NCI-H69 (cell line): ENCODE measurements at places on chromosomes 7 and 10.

DNA sequence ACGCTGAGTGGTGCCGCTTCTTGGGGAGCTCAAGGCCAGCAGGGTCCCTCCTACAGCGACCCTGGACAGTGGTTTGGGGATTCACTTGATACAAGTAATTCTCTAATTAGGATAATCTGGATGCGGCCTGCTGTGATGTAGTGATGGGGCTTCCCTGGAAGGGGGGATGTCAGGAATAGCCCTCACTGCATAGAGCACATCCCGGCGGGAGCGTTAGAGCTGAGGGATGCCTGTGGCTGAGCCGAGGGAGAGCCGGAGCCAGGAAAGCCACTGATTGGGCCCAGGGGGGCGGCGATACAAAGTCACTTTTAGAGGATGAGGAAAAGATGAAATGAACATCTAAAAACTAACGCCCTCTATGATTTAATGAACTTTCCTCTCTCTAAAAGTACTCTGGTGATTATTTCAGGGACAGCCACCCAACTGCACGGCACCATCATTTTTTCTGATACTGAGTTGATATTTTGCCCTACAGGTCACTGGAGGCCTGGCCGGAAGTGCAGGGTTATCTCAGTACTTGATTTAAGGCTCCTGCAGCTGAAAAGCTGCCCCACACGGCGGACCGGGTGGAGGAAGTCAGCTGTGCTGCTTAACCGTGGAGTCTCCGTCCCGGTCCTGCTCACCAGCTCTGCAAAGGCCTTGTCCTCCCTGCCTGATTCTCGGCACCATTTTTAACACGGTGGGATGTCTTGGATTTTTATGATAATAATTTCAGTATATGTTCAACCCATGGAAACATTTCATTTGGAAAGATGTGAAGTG lies 518.8 kb downstream of the DNAJB6 start:
- no peak for DNase-seq

DNA sequence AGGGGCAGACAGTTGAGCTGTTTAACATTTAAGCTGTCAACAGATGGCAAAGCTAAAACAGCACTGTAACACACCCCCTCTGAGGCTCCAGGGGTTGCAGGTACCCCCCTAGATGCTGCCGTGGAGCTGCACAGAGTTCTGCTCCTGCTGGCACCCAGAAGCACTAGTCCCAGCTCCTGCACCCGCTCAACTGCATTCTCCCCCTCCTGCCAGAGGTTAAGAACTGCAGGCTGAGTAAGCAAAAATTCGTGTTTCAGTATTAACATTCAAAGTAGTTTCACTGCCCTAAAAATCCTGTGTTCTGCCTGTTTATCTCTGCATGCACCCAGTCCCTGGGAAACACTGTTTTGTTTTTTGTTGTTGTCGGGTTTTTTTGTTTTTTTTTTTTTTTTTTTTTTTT lies 790.8 kb upstream of the KCND2 start:
- peak; percentile 85 for DNase-seq

DNA sequence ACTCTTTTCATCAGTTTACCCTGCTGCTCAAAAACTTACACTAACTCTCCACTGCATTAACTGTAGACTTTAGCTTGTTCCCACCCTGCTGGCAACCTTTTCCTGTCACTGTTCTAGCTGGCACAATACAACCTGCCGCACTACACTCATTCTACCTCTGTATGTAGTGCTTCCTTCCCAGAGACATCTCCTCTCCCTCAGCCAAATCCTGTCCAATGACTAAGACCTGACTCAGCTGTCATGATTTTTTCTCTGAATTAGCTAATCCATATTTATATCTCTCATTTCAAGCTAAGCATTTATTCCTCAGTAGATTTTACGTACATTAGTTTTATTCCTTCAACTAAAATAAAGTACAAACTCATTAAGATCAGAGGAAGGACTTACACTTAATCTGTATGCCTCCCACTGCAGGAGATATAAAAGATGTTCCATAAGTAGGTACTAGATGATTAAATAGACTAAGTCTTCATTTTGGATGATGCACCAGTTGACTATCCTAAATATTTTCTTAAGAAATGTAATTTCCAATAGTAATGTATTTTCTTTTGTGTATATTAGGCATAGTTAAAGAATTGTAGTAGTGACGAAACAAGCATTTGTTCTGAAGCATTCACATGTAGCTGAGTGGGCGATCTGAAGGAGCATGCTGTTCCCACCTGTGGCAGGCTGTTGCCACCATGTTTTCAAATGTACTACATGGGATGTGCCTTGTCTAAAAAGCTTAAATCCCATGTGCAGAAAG lies 189.1 kb downstream of the SKAP2 start:
- DNase-seq: peak; percentile 24

- peak; percentile 70 for DNase-seq
These were observed 129.0 kb downstream of the HERPUD2 start for GRCh38 chr7:35565927-35566326.

DNA sequence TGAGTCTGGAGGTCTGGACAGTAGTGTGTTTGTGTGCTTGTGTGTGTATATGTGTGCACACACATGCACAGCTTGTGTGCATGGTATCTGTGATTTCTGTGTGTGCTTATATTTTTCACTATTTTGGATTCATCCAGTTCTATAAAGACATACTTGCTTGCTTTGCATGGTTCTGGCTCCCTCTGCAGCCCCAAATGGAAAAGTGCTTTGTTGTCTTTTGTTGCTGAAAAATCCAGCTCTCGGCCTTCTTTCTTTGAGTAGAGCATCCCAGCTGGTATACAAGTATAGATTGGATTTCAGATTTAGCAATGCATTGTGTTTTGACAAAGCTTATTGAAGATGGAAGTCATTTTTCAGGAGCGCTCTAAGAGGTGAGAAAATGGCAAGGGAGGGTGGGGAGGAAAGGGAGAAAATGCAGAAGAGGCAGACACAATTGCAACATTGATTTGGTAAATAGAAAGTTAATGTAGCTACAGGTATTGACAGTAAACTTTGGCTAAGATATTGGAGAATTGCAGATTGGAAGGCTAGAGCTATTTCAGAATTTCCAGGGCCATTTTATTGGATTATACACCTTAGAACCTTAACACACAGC lies 333.9 kb downstream of the AUTS2 start:
- peak; percentile 84 for DNase-seq

- no peak for DNase-seq
These were observed 1.2 kb downstream of the UBE3C start for GRCh38 chr7:157139810-157140510.

DNA sequence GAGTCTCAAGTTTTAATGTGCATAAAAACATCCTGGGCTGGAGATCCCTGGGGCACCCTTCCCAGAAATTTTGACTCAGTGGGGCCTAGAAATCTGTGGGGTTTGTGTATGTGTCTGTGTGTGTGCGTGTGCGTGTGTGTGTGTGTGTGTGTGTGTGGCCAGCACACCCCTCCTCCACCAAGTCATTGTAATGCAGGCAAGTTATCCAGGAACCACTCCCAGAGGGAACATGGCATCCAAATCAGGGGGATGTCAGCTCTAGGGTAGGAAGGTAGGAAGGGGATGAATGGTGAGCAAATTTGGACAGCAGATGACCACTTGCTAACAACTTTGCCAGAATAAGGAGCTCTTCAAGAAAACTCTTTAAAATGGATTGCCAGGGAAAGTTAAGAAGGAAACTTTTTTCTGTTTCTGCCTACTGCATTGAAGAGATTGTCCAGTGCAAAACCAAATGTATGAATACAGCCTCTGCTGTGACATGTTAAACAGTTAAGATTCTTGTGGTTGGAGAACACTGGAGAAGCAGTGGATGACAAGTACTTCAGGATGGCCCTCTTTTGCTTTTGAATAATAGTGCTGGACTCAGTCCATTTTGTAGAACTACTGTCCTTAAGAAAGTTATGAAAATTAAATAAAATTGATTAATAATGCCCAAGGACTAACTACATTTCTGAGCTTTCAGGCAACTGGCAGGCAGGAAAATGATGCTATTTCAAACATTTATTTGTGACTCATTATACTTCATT lies 12.3 kb downstream of the STAMBPL1 start:
- DNase-seq: no peak

DNA sequence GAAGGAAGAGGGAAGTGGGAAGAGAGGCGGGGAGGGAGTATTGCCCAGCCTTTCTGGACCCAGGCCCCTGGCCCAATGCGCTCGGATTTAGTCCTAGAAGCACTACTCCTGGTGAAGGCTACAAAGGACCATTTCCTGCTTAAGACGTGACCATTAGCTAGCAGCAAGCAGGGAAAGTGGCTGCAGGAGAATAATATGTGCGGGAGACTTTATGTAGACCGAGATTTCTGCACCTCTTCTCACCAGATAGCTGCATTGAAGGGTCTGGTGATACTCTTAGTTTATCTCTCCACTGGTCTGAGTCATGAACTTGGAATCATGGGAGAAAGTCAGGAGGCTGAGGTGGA lies 3.1 kb downstream of the VAX1 start:
- DNase-seq: no peak

- DNase-seq: peak; percentile 42
These were observed 4.1 kb downstream of the LBX1 start for GRCh38 chr10:101224910-101225823.

- no peak for DNase-seq
These were observed 89.0 kb downstream of the RSU1 start for GRCh38 chr10:16728266-16728665.

DNA sequence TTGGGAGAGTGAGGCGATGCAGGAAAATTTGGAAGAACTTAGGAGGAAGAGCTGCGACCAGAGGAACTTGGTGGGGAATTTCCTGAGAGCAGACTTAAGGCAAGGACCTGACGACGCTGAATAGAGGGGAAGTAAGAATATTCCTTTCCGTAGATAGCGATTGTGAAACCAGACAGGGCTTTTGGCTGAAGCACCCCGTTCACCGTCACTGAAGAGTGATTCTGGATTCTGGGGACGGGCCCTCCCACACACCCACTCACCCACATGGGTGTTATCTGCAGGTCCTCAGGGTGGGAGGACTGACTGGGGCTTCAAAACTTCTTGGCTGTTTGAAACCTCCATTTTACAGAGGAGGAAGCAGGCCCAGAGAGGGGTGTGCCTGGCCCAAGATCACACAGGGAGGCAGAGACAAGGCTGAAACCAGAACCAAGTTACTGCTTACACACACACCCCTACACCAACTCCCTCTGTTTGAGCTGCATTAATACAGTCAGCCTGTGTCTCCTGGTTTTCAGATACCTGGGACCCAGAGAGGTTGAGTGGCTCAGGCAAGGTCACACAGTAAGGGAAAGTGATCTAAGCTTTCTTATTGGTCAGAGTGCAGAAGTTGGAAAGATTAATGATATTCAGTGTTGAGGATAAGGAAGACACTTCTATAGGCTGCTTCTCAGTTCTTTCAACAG lies 37.2 kb upstream of the CDH23 start:
- no peak for DNase-seq

- DNase-seq: no peak
These were observed 140.4 kb upstream of the NPY start for GRCh38 chr7:24143547-24143946.

GRCh38 chr10:31582365-31583052 lies 263.5 kb downstream of the ZEB1 start:
- peak; percentile 8 for DNase-seq

DNA sequence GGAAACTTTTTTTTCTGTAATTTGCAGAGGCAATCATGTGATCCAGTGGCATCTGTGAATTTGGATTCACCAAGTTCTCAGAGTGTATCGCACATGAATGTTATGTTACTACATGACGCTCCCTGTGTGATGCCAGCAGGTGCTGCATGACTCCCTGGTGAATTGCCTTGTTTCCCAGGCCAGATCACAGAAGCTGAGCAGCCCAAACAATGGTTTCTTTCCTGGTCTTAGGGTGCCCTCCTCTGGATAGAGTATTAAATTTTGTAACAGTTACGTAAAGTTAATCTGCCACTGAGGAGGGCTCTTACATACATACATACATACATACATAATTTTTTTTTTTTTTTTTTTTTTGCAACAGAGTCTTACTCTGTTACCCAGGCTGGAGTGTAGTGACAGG lies 3.6 kb downstream of the ZSCAN21 start:
- peak; percentile 85 for DNase-seq

- peak; percentile 82 for DNase-seq
These were observed 34.1 kb upstream of the TSPAN33 start for GRCh38 chr7:129110258-129110981.

GRCh38 chr10:89646889-89647657 lies 2.0 kb upstream of the PANK1 start:
- no peak for DNase-seq

- DNase-seq: no peak
These were observed 40.7 kb downstream of the OGDH start for GRCh38 chr7:44646921-44647636.

- DNase-seq: no peak
These were observed 2.1 kb downstream of the ENTPD7 start for GRCh38 chr10:99661377-99661763.

DNA sequence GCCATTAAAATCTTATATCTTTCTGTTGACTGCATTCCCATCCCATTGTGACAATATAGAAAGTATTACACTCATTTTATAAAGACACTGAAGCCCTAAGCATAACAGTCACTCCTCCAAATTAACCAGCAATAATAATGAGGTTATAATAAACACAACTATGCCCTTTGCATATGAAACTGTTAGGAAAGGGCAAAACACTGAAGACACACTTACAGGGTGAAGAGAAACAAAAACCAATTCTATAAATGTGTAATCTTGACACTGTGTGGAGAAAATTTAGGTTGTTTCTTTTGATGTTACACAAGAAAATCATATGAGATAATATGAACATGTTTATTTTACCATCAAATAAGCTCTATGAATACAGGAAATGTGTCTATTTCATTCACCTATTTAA lies 14.0 kb upstream of the GPR37 start:
- DNase-seq: no peak

DNA sequence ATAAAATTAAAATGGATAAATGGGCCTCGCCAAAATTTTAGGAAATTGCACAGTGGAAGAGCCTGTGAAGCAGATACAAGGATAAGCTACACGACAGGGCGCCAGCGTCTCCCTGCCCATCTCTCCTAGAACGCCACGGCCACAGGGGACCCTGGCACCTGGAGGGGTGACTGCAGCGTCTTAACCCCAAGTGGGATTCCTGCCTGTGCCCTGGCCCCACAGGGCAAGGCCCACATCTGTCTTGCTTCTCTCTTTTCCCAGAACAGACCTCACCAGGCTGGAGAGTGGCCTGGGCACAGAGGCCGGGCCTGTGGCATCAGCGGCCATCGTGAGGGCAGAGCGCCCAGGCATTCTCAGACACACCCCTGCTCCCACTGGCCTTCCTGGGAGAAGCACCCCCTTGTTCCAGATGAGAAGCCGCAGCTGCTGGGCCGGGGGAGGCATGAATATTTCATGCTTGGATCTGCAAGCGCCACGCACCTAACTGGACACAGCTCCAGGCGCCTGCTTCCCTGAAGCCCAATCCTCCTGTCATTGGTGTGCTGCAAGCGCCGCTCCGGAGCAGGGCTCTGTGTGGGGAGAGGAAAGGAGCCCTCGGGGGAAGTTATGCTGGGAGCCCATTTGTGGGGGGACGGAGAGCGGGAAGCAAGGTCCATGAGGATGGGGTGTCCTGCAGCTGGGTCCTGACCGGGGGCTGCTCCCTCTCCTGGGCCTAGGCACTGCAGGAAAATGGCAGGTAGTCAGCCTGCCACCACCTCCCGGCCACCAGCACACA lies 153.5 kb downstream of the ELFN1 start:
- DNase-seq: no peak
